ENCODE measurements at places on chromosomes 7 and 10. TPM values are rescaled to one million over a fixed set of nuclear protein-coding genes. Genes with fewer than 3 reads are reported as not detected.

The GRM3 gene
- not detected for total RNA-seq

The ITPRID1 gene
- total RNA-seq = 0.39 TPM

The VPS37D gene
- total RNA-seq = 6.3 TPM

The MDH2 gene
- total RNA-seq = 119 TPM

The TMEM225B gene
- 1.6 TPM for total RNA-seq

The HOXA7 gene
- total RNA-seq = 2.2 TPM

The AGBL3 gene
- total RNA-seq = not detected

The NOS3 gene
- 0.29 TPM for total RNA-seq

The MAT1A gene
- total RNA-seq = 1.7 TPM

The GRID2IP gene
- not detected for total RNA-seq

The VTI1A gene
- total RNA-seq = 21.2 TPM

The GRID1 gene
- total RNA-seq = 2.4 TPM

The HPSE2 gene
- total RNA-seq = not detected

The HYCC1 gene
- 38.1 TPM for total RNA-seq

The ADAMTS14 gene
- total RNA-seq = 0.45 TPM

The CYP3A5 gene
- not detected for total RNA-seq

The ELAPOR2 gene
- 9.5 TPM for total RNA-seq

The CLCN1 gene
- not detected for total RNA-seq

The PHYH gene
- 7.0 TPM for total RNA-seq

The LIPM gene
- total RNA-seq = not detected

The SEC31B gene
- total RNA-seq = 0.31 TPM

The TRPV5 gene
- not detected for total RNA-seq

The NODAL gene
- total RNA-seq = not detected

The RNF133 gene
- total RNA-seq = not detected

The SORCS1 gene
- 0.35 TPM for total RNA-seq

The TMEM273 gene
- 5.2 TPM for total RNA-seq

The MYO3A gene
- not detected for total RNA-seq

The NUTM2E gene
- total RNA-seq = not detected

The PNLIPRP2 gene
- total RNA-seq = not detected

The PRKG1 gene
- 3.4 TPM for total RNA-seq

The SMO gene
- 15.5 TPM for total RNA-seq

The C10orf88 gene
- total RNA-seq = 4.1 TPM

The SP8 gene
- 0.08 TPM for total RNA-seq

The CHAT gene
- total RNA-seq = not detected

The GIMAP7 gene
- not detected for total RNA-seq

The TMEM213 gene
- not detected for total RNA-seq

The MMD2 gene
- not detected for total RNA-seq

All from H4 (cell line).